ENCODE measurements at places on chromosomes 6 and 20. TPM values are rescaled to one million over a fixed set of nuclear protein-coding genes. Genes with fewer than 3 reads are reported as not detected.

WFDC5 gene
- not detected for total RNA-seq

CST2 gene
- 0.45 TPM for total RNA-seq

MGME1 gene
- total RNA-seq = 5.2 TPM

ADAM33 gene
- 79.7 TPM for total RNA-seq

IBTK gene
- total RNA-seq = 38.6 TPM

TRAPPC3L gene
- total RNA-seq = not detected

LHFPL5 gene
- not detected for total RNA-seq

BMP2 gene
- total RNA-seq = 7.6 TPM

ID4 gene
- total RNA-seq = 61.9 TPM

ELMO2 gene
- total RNA-seq = 45.2 TPM

GRCh38 chr6:4379958-4380357, 244.6 kb upstream of the ECI2 start:
- DNase-seq = no peak
- no peaks in the 10 kb centered on the region for H3K36me3 ChIP-seq

DNA sequence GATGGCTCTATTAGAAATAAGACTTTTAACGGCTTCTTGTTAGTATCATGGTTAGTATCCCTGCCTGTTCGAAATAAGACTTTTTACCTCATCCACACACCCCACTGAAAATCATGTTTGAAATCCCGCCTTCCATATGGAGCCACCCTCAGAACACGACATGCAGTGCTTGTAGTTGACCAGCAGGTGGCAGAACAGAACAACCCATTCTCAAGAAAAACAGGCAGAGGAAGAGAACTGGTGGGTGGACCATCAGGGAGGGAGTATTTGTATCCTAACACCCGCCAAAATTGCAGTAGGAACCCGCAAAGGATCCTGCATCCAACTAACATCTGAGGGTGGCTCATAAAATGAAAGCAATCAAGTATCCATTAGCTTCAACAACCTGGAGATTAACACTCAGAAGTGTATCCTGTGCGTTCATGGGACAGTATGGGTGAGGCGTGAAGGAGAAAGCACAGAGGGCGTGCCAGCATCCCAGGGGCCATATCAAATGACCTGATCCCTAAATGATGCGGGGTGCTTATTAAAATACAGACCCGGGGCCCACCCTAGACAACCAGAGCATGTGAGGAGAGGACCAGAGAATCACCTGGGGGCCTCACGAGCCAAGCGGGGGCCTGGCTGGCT, 89.6 kb upstream of the NHSL1 start:
- H3K27me3 ChIP-seq = no peaks in the 10 kb centered on the region
- H3K4me1 ChIP-seq = peaks cover 18% of the 10 kb centered on the region
- no peak overlapping the region for H3K4me3 ChIP-seq
- no peaks in the 10 kb centered on the region for H3K36me3 ChIP-seq
- no peak for DNase-seq
- H3K27ac ChIP-seq = no peak overlapping the region

GRCh38 chr6:113009682-113010081, 662.6 kb downstream of the RFPL4B start:
- H3K4me1 ChIP-seq = peaks cover 6% of the 10 kb centered on the region
- H3K27ac ChIP-seq = no peak overlapping the region
- no peaks in the 10 kb centered on the region for H3K27me3 ChIP-seq
- H3K4me3 ChIP-seq = no peak overlapping the region
- no peak for DNase-seq
- H3K36me3 ChIP-seq = no peaks in the 10 kb centered on the region

DNA sequence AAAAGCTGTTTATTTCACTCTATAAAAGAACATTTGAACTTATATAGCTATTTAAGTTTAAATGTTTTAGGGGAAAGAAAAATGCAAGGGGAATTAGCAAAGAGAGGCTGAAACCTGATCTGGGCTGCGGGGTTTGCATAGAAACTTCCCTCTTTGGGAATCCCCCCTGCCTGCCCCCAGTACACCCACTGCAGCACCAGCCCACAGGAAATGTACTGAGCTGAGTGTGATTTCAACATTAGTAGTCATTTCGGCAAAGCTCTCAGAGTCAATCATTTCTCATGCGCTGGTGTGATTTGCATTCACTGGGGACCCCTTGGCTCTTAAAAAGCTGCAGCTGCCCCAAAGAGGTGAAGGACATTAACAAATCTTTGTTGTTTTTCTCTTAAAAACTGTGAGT, 859.4 kb downstream of the MAFB start:
- no peaks in the 10 kb centered on the region for H3K27me3 ChIP-seq
- no peak overlapping the region for H3K4me3 ChIP-seq
- no peaks in the 10 kb centered on the region for H3K4me1 ChIP-seq
- no peak overlapping the region for H3K27ac ChIP-seq
- H3K36me3 ChIP-seq = no peaks in the 10 kb centered on the region
- DNase-seq = no peak

DNA sequence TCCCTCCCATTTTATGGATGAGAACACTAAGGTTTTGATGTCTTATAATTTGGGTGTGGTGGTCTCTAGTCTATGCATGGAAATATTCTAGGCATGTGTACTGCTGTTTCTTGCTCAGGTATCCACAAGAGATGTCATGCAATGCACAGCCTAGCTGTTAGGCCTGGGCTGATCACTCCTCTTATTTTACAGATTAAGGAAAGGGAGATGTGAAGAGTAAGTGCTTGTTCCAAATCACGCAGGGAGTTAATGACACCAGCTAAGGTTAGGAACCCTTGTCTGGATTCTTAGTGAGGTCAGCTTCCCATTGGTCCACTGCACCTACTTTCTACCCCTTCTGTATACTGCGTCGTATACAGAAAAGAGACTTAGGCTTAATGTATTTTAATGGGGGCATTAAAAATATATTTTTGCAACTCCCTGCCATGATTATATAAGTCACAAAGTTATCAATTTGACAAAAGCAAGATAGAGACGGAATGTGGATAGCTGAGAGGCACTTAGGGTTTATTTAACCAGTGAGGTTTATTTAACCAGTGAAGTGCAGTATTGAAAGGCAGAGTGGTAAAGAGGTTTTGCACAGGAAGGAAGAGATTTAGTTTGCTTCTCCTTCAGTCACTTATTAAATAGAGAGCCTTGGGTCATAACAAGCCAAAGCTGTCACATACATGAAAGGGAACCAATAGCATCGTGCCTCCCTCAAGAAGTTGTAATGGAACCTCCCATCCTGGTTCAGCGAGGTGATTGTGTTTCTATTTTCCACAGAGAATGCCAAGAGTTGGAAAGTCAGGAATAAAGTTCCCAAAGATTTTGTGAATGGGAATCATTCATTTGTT, 95.0 kb upstream of the FAM184A start:
- no peaks in the 10 kb centered on the region for H3K27me3 ChIP-seq
- peaks cover 5% of the 10 kb centered on the region for H3K36me3 ChIP-seq
- no peak for DNase-seq
- H3K4me1 ChIP-seq = peaks cover 5% of the 10 kb centered on the region
- no peak overlapping the region for H3K27ac ChIP-seq

- no peak overlapping the region for H3K27ac ChIP-seq
- no peak for DNase-seq
Observed at GRCh38 chr6:31143148-31143547, 4.3 kb upstream of the PSORS1C2 start.

- no peaks in the 10 kb centered on the region for H3K36me3 ChIP-seq
- peaks cover 10% of the 10 kb centered on the region for H3K4me1 ChIP-seq
- H3K27ac ChIP-seq = no peak overlapping the region
- H3K4me3 ChIP-seq = no peak overlapping the region
Observed at GRCh38 chr20:46573234-46573633, 22.8 kb upstream of the OCSTAMP start.

DNA sequence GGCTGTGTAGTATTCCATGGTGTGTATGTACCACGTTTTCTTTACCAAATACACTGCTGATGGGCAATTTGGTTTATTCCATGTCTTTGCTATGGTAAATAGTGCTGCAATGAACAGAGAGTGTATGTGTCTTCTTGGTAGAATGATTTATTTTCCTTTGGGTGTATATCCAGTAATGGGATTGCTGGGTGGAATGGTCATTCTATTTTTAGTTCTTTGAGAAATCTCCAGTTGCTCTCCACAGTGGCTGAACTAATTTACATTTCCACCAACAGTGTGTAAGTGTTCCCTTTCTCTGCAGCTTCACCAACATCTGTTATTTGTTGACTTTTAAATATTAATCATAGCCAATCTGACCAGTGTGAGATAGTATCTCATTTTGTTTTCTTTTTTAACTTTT, 13.9 kb downstream of the CST9L start:
- no peaks in the 10 kb centered on the region for H3K27me3 ChIP-seq
- H3K4me3 ChIP-seq = no peak overlapping the region
- H3K27ac ChIP-seq = no peak overlapping the region
- DNase-seq = no peak
- H3K4me1 ChIP-seq = no peaks in the 10 kb centered on the region

DNA sequence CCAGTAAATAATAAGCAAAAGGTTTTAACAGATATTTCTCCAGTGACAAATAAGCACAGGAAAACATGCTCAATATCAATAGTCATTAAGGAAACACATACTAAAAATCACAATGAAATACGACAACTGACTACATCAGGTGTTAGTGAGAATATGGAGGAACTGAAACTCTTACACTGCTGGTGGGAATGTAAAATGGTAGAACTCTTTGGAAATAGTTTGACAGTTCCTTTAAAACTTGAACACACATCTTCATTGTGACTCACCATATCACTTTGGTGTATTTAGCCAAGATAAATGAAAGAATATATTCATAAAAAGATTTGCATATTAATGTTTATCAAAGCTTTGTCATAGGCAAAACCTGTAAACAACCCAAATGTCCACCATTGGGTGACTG, 11.3 kb upstream of the MAP3K5 start:
- H3K27ac ChIP-seq = no peak overlapping the region
- H3K27me3 ChIP-seq = no peaks in the 10 kb centered on the region
- no peaks in the 10 kb centered on the region for H3K36me3 ChIP-seq
- no peak for DNase-seq
- H3K4me3 ChIP-seq = no peak overlapping the region

DNA sequence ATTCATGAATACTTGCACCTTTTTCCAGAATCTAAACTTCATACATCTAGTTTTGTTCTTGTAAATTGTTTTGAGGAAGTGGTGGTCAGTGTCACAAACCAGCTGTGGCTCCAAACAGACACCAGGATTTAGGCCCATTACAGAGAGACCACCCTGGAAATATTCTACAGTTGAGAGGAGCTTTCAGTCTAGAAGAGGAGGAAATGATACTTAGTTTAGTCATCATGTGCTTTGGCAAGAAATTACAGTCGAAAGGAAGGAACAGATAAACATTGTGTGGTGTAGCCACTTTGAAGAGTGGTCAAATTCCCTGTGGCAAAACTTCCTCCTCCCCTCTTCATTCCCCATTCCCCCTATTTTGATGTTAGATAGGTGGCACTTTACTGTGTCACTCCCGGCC, 15.7 kb downstream of the DCBLD1 start:
- H3K4me1 ChIP-seq = peaks cover 16% of the 10 kb centered on the region
- no peaks in the 10 kb centered on the region for H3K27me3 ChIP-seq
- no peak for DNase-seq
- no peak overlapping the region for H3K4me3 ChIP-seq

DNA sequence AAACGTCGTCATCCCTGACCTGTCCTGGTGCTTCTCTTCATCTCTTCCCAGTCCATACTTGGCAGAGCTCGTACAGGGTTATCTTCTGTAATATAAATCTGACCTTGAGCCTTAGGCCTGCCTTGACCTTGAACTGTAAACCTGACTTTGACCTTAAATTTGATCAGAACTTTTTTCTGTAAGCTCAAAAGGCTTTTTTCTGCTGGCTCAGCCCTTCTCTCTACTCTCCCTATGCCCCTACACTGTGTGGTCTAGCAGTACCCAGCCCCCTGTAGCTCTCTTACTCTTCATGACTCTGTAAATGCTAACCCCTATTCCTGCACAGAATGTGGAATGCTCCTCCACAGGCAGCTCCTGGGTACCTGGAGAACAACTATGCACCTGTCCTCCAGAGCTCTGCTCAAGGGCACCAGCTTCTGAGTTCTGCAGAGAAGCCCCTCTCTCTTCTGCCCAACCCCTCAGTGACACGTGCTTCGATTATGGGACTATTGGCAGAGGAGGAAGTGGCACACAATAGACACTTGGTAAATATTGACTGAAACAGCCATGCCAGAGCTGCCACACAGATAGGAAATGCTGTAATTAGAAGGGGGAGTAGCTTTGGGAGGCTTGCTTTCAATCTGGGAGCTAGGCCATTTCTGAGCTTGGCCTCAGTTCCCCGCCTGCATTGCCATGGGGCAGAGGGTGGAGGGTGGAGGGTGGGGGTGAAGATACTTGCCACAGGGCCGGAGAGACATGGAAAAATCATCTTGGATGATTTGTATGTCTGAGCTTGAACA, 15.4 kb downstream of the SNPH start:
- H3K27me3 ChIP-seq = no peaks in the 10 kb centered on the region
- no peak overlapping the region for H3K27ac ChIP-seq
- H3K4me3 ChIP-seq = no peak overlapping the region

DNA sequence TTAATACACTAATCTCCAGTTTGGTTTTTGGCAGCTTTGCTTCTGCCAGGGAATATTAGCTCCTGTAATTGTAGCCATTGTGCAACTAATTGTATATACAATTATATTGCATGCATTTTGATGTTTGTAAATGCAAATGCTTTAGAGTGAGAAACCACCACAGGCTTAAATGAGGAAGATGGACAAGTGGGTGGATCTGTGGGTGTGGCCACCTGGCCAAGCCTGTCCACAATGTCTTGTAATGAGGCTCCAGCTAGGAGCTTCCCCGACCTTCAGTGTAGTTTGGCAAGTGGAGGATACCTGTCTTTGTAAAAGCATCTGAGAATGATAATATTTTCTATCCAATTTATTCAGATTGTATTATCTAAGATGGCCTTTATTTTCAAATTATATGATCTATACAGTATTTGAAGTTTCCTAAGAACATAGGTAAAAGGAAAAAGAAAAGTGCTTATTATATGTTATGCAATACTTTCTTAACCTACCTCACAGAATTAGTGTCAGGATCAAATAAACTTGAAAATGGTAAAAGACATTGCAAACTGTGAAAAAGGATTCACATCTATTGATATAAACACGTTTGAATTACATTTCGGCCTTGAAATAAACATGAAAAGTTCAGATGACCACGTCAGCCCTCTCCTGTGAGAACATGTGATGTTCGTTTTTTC, 49.3 kb upstream of the ARID1B start:
- H3K4me1 ChIP-seq = no peaks in the 10 kb centered on the region
- no peak overlapping the region for H3K27ac ChIP-seq
- DNase-seq = no peak
- H3K4me3 ChIP-seq = no peak overlapping the region
- no peaks in the 10 kb centered on the region for H3K36me3 ChIP-seq

DNA sequence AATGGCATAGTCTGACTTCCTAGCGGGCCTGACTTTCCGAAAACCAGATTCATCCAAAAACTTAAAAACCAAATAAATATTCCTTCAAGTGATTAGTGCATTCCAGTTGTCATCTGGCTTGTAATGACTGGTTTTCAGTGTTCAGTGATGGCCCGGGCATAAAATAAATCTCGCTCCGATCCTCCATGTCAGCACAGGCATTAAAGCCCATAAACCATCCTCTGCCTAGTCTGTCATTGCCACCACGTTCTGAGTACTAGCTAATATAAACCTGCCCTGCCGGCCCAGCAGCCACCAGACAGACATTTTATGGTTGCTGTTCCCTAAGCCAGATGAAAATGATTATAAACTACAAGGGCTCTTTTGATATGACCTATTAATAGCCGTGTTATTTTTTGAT, 232.3 kb upstream of the GMDS start:
- H3K27ac ChIP-seq = peak overlapping the region; percentile 71
- H3K4me1 ChIP-seq = peaks cover 34% of the 10 kb centered on the region
- DNase-seq = no peak
- H3K36me3 ChIP-seq = no peaks in the 10 kb centered on the region
- H3K27me3 ChIP-seq = no peaks in the 10 kb centered on the region

GRCh38 chr6:15267221-15267620, 21.4 kb downstream of the JARID2 start:
- no peak for DNase-seq
- peaks cover 71% of the 10 kb centered on the region for H3K4me1 ChIP-seq
- H3K27me3 ChIP-seq = no peaks in the 10 kb centered on the region
- H3K36me3 ChIP-seq = no peaks in the 10 kb centered on the region
- H3K4me3 ChIP-seq = no peak overlapping the region
